ENCODE measurements at places on chromosomes 16 and 17. TPM values are rescaled to one million over a fixed set of nuclear protein-coding genes. Genes with fewer than 3 reads are reported as not detected.

The ZNF668 gene
- 6.7 TPM for polyA plus RNA-seq

The WSCD1 gene
- polyA plus RNA-seq = not detected

The FHOD1 gene
- 1.4 TPM for polyA plus RNA-seq

The CSH2 gene
- not detected for polyA plus RNA-seq

The FBXO39 gene
- polyA plus RNA-seq = not detected

The TUBG1 gene
- not detected for polyA plus RNA-seq

The ABCC6 gene
- 0.09 TPM for polyA plus RNA-seq

The VWA3A gene
- polyA plus RNA-seq = 0.08 TPM

The CDH15 gene
- not detected for polyA plus RNA-seq

The SLC52A1 gene
- polyA plus RNA-seq = not detected

The KRT17 gene
- polyA plus RNA-seq = not detected

The TEDC2 gene
- polyA plus RNA-seq = 0.16 TPM

The ZP2 gene
- polyA plus RNA-seq = not detected

The HNF1B gene
- polyA plus RNA-seq = not detected

DNA sequence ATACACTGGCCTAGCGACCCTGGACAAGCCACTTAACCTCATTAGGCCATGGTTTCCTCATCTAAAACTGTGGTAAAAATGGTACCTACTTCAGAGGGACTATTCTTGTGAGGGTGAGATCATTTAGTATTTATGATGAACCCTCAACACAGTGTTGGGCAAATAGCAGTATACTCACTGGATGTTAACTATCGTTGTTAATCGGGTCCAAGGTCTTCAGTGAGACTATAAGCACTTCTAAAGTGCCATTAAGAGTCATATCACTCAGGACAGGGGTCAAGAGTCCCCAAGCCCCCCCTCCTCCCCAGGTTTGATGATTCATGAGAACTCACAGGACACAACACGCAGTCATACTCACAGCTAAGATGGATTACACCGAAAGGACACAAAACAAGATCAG is 11.0 kb downstream of the TK2 start:
- H3K36me3 ChIP-seq = no peaks in the 10 kb centered on the region
- H3K27ac ChIP-seq = no peak overlapping the region
- H3K27me3 ChIP-seq = no peaks in the 10 kb centered on the region
- peaks cover 46% of the 10 kb centered on the region for H3K4me1 ChIP-seq

DNA sequence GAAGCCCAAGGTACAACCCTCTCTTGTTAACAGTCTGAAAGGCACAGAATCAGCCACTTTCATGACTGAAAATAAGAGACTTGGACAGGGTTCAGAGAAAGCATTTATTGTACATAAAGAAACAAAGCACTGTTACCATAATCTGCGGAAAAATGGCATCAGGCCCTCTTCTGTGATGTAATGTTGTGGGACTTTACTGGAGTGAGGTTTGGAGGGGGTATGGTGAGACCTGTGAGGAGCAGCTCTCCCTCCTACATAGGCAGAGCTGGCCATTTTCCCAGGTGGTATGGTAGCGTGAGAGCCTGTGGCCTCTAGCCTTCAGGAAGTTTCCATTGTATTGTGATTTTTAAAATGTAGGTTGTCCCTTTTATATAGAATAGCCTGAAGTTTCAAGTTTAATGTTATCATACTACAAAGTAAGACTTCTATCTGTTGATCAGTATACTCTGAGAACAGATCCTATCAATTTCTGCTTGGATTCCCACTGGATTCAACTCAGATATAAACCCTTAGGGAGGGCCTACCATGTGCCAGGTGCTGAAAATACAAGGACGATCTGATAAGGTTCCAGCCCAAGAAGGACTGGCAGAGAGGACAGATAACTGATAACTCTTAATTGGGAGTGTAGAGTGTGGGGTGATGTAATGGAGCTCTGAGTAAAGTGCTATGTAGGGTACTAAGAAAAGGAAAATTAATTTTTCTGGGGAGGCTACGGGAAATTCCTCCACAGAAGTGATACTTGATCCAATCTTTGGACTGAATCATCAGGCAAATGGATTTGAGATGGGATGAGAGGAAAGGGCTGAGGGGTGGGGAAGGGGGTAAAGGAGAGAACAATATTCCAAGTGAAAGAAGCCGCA is 4.1 kb upstream of the YPEL2 start:
- DNase-seq = no peak
- peaks cover 29% of the 10 kb centered on the region for H3K4me1 ChIP-seq
- no peaks in the 10 kb centered on the region for H3K36me3 ChIP-seq
- H3K4me3 ChIP-seq = no peak overlapping the region
- H3K27me3 ChIP-seq = no peaks in the 10 kb centered on the region
- peak overlapping the region; percentile 77 for H3K27ac ChIP-seq

DNA sequence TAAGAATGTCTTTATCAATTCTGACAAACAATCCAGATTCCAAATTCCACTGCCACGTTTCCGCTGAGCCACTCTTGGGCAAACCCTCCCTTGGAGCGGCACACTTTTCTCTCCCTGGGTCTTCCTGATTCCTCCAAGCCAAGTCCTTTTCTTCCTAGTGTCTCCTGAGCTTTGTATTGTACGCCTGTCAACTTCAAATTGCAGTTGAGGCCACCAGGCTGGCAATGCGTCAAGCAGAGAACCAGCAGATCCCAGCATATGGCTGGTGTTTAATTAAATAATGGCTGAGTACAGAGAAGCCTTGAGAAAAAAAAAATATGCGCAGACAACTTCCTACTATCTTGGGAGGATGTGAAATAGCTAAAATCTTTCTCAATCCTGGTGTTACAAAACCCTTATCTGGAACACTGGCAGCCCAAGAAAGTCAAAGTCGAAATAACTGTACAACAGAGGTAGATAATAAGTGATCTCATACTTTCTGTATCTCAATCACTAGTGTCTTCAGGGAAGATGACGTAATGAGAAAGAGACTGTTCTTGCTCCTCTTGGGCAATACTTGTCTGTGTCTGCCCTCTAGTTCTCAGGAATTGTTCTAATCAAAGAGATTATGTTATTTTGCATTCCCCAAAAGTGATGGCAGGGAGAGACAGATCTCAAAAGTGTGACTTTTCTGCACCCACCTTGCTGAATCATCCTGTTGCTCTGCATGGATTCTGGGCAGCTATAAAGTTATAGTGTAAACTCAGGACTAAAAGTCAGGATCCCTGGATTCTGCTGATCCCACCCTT is 15.0 kb downstream of the SMIM36 start:
- peaks cover 23% of the 10 kb centered on the region for H3K27me3 ChIP-seq
- H3K36me3 ChIP-seq = no peaks in the 10 kb centered on the region
- no peak overlapping the region for H3K27ac ChIP-seq
- H3K4me1 ChIP-seq = no peaks in the 10 kb centered on the region

DNA sequence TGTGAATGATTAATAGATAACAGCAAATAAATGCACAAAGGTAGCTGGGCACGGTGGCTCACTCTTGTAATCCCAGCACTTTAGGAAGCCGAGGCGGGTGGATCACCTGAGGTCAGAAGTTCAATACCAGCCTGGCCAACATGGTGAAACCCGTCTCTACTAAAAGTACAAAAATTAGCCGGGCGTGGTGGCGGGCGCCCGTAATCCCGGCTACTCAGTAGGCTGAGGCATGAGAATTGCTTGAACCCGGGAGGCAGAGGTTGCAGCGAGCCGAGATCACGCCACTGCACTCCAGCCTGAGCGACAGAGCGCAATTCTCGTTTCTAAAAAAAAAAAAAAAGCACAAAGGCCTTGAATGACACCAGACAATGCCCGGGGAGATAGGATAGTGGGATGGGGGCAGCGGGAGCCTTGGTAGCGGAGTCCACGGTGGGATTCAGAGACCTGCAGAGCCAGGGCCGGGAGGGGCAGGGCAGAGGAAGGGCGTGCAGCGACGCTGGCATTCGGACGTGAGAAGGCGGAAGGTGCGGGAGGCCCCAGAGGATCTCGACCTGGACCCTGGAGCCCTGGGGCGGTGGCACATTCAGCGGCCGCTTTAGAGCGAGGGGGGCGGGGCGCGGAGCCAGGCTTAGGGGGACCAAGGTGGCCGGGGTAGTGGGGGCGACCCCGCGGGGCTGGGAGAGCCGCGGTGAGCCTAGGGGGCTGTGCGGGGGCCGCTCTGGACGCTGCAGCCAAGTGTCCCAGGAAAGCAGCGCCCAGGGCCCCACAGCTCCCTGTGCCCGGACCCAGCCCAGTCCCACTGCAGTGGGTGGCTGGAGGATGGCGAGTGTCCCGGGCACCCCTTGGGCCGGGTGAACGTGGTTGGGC is 999 bp upstream of the FLYWCH2 start:
- peaks cover 9% of the 10 kb centered on the region for H3K4me1 ChIP-seq
- H3K36me3 ChIP-seq = no peaks in the 10 kb centered on the region
- H3K27me3 ChIP-seq = peaks cover 5% of the 10 kb centered on the region
- H3K27ac ChIP-seq = peak overlapping the region; percentile 98
- H3K4me3 ChIP-seq = peak overlapping the region; percentile 91

- no peaks in the 10 kb centered on the region for H3K4me1 ChIP-seq
- no peaks in the 10 kb centered on the region for H3K36me3 ChIP-seq
- no peak overlapping the region for H3K27ac ChIP-seq
- no peak for DNase-seq
These were observed 74.1 kb downstream of the SPECC1 start for GRCh38 chr17:20083156-20083859.

- H3K4me1 ChIP-seq = no peaks in the 10 kb centered on the region
- no peak overlapping the region for H3K4me3 ChIP-seq
- DNase-seq = no peak
- no peak overlapping the region for H3K27ac ChIP-seq
- H3K27me3 ChIP-seq = no peaks in the 10 kb centered on the region
- no peaks in the 10 kb centered on the region for H3K36me3 ChIP-seq
These were observed 757.0 kb downstream of the CDH11 start for GRCh38 chr16:64364894-64365293.

- no peak for DNase-seq
- H3K36me3 ChIP-seq = peaks cover 7% of the 10 kb centered on the region
- no peaks in the 10 kb centered on the region for H3K4me1 ChIP-seq
These were observed 10.3 kb upstream of the MLYCD start for GRCh38 chr16:83888672-83889044.

GRCh38 chr16:20147091-20147490 is 73.4 kb upstream of the GPR139 start:
- H3K27ac ChIP-seq = no peak overlapping the region
- no peak overlapping the region for H3K4me3 ChIP-seq
- DNase-seq = no peak
- no peaks in the 10 kb centered on the region for H3K4me1 ChIP-seq
- no peaks in the 10 kb centered on the region for H3K36me3 ChIP-seq

DNA sequence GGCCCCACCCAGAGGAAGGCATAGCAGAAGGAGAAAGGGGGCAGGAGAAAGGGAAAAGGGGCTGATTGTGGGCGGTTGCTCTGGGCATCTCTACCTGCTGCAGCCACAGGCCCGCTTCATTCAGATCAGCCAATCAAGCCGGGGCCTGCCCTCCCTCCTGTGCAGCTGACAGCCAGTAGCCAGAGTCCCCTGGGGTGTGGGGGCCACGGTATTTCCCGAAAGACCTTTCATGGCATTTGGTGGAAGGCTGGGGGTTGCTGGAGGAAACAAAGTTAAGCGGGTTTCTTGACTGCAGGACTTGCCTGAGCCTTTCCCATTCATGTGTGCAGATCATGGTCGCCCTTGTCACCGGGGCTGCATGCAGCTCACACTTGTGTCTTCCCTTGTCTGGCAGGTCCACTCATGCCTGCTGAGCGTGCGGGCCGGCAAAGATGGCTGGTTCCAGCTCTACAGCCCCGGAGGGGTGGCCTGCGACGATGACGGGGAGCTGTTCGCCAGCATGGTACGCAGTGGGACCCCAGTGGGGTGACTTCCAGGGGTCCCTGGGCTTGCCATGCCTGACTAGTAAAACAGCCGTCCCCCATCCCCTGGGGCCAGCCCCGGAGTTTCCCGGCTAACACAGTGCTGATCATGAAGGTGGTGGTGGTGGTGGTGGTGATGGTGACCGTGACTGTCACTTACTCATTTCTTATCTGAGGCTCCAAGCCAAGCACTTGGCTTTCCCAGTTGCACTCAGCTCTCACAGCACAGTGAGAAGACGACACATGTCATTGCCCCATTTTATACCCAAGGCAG is 82.7 kb upstream of the PLCG2 start:
- H3K36me3 ChIP-seq = peaks cover 4% of the 10 kb centered on the region
- H3K4me1 ChIP-seq = no peaks in the 10 kb centered on the region
- H3K4me3 ChIP-seq = peak overlapping the region; percentile 60
- H3K27me3 ChIP-seq = no peaks in the 10 kb centered on the region
- no peak overlapping the region for H3K27ac ChIP-seq

GRCh38 chr16:54287131-54288029 is 793 bp upstream of the IRX3 start:
- H3K4me1 ChIP-seq = peaks cover 28% of the 10 kb centered on the region
- H3K27ac ChIP-seq = no peak overlapping the region
- H3K36me3 ChIP-seq = no peaks in the 10 kb centered on the region
- H3K27me3 ChIP-seq = peaks cover 76% of the 10 kb centered on the region
- DNase-seq = no peak

- H3K27me3 ChIP-seq = no peaks in the 10 kb centered on the region
- peak overlapping the region; percentile 94 for H3K4me3 ChIP-seq
- peak; percentile 45 for DNase-seq
- peaks cover 50% of the 10 kb centered on the region for H3K4me1 ChIP-seq
- no peaks in the 10 kb centered on the region for H3K36me3 ChIP-seq
These were observed 37.6 kb downstream of the CBFA2T3 start for GRCh38 chr16:88939245-88939971.

- no peak for DNase-seq
- no peak overlapping the region for H3K4me3 ChIP-seq
- peaks cover 15% of the 10 kb centered on the region for H3K36me3 ChIP-seq
- H3K27me3 ChIP-seq = no peaks in the 10 kb centered on the region
- no peak overlapping the region for H3K27ac ChIP-seq
These were observed 106.8 kb downstream of the CCDC182 start for GRCh38 chr17:57638284-57638683.

- H3K4me3 ChIP-seq = no peak overlapping the region
- H3K4me1 ChIP-seq = peaks cover 6% of the 10 kb centered on the region
- no peaks in the 10 kb centered on the region for H3K36me3 ChIP-seq
- H3K27me3 ChIP-seq = no peaks in the 10 kb centered on the region
- no peak for DNase-seq
These were observed 94.3 kb downstream of the SSH2 start for GRCh38 chr17:29835435-29836351.

- H3K36me3 ChIP-seq = no peaks in the 10 kb centered on the region
- peaks cover 5% of the 10 kb centered on the region for H3K4me1 ChIP-seq
- H3K27ac ChIP-seq = no peak overlapping the region
- no peak for DNase-seq
These were observed 107.6 kb upstream of the MED13 start for GRCh38 chr17:62172492-62173291.

- H3K4me3 ChIP-seq = no peak overlapping the region
- no peak for DNase-seq
- H3K27me3 ChIP-seq = no peaks in the 10 kb centered on the region
- H3K4me1 ChIP-seq = peaks cover 2% of the 10 kb centered on the region
- peaks cover 35% of the 10 kb centered on the region for H3K36me3 ChIP-seq
- peak overlapping the region; percentile 95 for H3K27ac ChIP-seq
These were observed 12.6 kb downstream of the UBN1 start for GRCh38 chr16:4859900-4860255.

DNA sequence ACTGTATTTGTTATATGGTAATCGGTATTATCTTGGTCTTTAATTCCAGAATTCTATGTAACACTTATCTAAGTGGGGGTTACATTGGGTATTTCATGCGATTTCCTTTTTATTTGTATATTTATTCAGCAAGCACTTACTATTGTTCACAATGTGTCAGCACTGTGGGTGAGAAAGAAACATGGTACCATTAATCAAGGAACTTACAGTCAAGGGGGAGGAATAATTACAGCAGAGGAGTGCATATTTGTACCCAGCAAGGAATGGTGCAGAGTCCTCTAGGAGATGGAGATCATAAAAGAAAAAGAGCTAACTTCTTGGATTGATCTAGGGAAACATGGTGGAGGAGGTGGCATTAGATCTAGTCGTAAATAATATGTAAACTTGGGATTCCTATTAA is 117.0 kb upstream of the KCNJ16 start:
- H3K4me3 ChIP-seq = no peak overlapping the region
- no peak overlapping the region for H3K27ac ChIP-seq
- no peak for DNase-seq

All from naive B cell (primary cell).